ENCODE measurements at places on chromosomes 7 and 10. TPM values are rescaled to one million over a fixed set of nuclear protein-coding genes. Genes with fewer than 3 reads are reported as not detected.
A peak's percentile ranks its signal among the peaks of the same experiment; 100 is the strongest.

Gene ARHGAP22
- total RNA-seq = 4.0 TPM

Gene TRIM24
- 11.9 TPM for total RNA-seq

Gene TMEM236
- total RNA-seq = 0.37 TPM

Gene DGKI
- total RNA-seq = 1.4 TPM

- peak overlapping the region; percentile 92 for H3K4me3 ChIP-seq
- H3K27ac ChIP-seq = peak overlapping the region; percentile 92
- peaks cover 21% of the 10 kb centered on the region for H3K36me3 ChIP-seq
- no peak for DNase-seq
- no peaks in the 10 kb centered on the region for H3K27me3 ChIP-seq
Observed at GRCh38 chr10:102113956-102114857, 6.0 kb downstream of the LDB1 start.

- peak; percentile 64 for DNase-seq
- peaks cover 27% of the 10 kb centered on the region for H3K4me1 ChIP-seq
- H3K36me3 ChIP-seq = peaks cover 2% of the 10 kb centered on the region
- H3K27me3 ChIP-seq = no peaks in the 10 kb centered on the region
- H3K27ac ChIP-seq = no peak overlapping the region
- H3K4me3 ChIP-seq = no peak overlapping the region
Observed at GRCh38 chr10:88129013-88129412, 265.6 kb downstream of the PTEN start.

DNA sequence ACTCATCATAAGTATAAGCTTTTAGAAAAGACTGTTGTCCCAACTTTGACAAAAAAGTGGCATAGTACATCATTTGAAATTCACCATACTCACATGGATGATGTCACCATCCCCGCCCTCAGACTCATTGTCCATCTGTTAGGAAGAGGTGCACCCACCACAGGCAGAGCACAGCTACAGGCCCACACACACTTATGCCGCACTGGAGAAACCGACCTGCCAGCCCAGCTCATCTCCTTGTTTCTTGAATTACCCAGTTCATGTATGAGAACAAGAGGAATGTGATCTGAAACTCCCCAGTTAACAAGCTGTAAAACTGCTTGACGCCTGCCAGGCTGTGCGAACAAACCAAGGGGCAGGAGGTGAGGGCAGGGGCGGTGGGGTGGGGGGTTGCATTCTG lies 312.0 kb downstream of the DPP6 start:
- no peaks in the 10 kb centered on the region for H3K36me3 ChIP-seq
- no peak for DNase-seq
- H3K4me3 ChIP-seq = no peak overlapping the region
- H3K27ac ChIP-seq = no peak overlapping the region

DNA sequence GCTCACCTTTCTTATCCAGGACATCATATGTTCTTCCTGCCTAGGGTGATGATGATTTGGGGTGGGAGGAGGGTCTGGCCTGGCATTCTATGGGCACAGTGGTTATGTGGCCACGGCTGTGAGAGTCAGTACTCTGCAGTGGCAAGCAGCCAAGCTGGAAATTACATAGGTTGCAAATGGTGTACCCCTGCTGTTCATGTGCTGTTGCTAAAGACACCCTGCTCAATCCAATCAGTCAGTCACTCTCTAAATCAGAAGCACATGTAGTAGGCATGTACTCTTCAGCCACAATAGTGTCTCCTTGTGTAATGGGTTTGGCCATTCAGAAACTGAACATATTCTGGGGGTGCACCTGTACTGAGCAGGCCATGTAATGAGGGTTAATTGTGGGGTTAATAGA lies 449.1 kb upstream of the ANKRD30A start:
- no peak overlapping the region for H3K27ac ChIP-seq
- no peaks in the 10 kb centered on the region for H3K36me3 ChIP-seq
- H3K27me3 ChIP-seq = no peaks in the 10 kb centered on the region
- peaks cover 32% of the 10 kb centered on the region for H3K4me1 ChIP-seq

DNA sequence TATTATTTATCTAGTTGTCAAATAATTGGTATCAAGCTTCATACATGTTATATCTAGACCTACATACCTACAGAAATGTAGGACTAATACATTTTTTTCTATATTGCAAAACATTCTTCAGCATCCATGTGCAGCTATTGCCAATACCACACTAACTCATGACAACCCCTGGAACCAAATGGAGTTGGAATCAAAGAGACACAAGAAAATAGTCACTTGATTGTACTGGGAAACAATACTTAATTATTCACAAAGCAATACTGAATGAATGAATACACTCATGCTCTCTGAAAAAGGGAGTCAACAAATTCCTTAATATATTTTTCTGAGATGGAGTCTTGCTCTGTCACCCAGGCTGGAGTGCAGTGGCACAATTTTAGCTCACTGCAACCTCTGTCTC lies 10.4 kb upstream of the CFAP43 start:
- H3K27ac ChIP-seq = no peak overlapping the region
- H3K4me3 ChIP-seq = no peak overlapping the region
- no peaks in the 10 kb centered on the region for H3K4me1 ChIP-seq
- H3K36me3 ChIP-seq = no peaks in the 10 kb centered on the region

- H3K27me3 ChIP-seq = no peaks in the 10 kb centered on the region
- no peak overlapping the region for H3K27ac ChIP-seq
- no peak for DNase-seq
- no peaks in the 10 kb centered on the region for H3K36me3 ChIP-seq
Observed at GRCh38 chr7:150754951-150755350, 17.7 kb downstream of the GIMAP5 start.

All from MCF 10A (cell line).